Nucleus accumbens (tissue), 56 donors: ENCODE measurements at places on chromosomes 16 and 17.

DNA sequence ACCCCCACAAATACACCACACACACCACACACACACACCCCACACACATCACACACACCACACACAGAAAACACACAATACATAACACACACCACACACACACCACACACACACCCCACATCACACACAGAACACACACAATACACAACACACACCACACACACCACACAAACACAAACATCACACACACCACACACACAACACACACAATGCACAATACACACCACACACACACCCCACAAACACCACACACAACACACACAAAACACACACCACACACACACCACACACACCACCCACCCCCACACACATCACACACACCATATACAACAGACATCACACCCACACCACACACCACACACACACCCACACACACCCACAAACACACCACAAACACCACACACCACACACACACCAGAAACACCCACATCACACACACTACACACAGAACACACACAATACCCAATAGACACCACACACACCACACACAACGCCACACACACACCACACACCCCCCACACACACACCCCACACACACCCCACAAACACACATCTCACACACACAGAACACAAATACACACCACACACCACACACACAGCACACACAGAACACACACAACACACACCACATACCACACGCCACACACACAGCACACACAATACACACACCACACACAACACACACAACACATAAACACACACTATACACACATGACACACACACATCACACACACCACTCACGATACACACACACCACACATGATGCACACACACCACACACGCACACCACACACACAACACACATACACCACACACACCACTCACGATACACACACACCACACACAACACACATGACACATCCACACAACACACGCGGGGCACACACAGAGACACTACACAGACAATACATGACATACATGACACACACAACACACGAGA, 11.0 kb upstream of the GCGR start:
- no peak for DNase-seq

- DNase-seq: no peak
Measured at GRCh38 chr17:62705156-62705777, 77.8 kb downstream of the MRC2 start.

GRCh38 chr16:54385141-54385540, 98.6 kb upstream of the IRX3 start:
- DNase-seq: no peak

DNA sequence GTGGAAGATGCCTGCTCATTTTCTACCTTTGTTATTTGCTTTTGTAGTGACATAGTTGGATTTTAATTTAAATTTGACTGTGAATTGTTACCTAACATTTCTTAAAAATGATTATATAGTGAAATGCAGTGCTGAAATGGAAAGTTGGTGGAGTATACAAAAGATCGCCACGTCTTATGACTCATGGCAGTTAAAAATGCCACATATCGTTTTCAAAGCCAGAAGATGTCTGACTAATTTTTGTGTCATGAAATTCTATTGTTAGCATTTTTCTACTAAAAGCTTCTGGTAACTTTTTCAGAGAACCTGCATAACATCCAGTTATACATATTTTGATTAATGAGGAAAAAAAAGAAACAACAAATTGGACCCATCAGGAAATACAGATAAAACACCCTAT, 20.6 kb downstream of the MAP2K4 start:
- DNase-seq: no peak

DNA sequence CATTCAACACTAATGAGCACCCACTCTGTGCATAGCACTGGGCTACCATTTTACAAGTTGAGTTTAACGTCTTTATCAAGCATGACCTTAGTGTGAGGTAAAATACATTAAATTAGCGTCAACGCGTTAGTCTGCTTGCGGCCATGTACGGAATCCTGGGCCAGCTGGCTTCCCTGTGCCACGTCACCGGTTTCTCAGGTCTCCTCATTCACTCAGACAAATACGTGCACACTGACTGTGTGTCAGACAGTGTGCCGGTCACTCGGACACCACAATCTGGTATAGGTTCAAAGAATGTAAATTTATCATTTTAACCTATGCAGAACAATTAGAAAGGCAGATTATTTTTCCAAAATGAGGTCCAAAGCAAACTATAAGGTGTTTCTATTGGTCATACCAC, 21.4 kb upstream of the YWHAE start:
- no peak for DNase-seq

DNA sequence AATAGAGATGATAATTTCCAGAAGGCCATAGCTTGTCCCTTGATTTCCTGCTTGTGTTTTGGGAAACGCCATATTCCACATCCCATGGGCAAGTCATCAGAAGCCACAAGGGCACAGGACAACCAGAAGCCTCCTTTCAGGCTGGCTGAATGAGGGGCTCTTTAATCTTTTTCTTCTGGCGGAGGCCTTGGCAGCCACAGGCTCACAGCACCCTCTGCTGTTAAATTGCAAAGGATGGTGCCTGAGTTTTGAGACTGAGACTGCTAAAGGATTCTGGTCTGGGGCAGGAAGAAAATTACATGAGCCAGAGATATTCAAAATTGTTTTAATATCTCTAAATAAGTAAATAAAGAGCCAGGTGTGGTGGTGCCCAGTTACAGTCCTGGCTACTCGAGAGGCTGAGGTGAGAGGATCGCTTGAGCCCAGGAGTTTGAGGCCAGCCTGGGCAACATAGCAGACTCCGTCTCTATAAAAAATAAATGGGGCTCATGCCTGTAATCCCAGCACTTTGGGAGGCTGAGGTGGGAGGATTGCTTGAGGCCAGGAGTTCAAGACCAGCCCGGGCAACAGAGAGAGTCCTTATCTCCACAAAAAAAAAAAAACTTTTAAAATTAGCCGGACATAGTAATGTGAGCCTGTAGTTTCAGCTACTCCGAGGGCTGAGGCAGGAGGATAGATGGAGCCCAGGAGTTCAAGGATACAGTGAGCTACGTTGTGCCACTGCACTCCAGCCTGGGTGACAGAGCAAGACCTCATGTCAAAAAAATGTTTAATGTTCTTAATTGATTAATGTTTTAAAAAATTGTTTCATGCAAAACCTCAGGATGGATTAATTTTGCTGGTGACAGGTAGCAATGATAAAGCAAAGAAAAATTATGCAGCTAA, 26.3 kb downstream of the AARSD1 start:
- DNase-seq: peak; percentile 37
